ENCODE measurements at places on chromosomes 5 and 9.

DNA sequence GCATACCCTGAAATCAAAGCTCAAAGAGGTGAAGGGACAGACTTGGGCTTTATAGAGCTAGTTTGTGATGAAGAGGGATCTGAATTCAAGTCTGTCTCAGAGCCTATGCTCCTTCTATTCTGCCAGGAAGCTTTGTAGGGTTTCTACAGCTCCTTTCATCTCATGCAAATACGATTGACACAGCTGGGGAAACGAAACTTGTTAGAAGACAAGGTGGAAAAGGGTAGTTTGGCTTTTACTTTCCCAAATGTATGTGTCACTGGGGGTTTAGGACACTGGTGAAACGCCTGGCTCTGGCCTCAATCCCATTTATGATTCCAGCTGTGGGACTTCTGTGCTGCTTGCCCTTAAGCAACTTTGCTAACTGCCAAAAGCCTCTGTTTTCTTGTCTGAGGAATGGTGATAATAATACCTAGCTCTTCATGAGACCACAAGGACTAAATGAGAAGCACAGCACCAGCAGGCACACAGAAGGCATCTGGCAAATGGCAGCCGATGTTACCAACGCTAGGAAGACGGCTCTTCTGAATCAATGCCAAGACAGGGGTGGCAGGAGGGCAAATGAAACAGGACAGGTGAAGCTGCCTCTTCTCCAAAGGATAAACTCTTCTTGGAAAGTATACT lies 70.3 kb upstream of the EQTN start:
- DNase-seq: no peak

DNA sequence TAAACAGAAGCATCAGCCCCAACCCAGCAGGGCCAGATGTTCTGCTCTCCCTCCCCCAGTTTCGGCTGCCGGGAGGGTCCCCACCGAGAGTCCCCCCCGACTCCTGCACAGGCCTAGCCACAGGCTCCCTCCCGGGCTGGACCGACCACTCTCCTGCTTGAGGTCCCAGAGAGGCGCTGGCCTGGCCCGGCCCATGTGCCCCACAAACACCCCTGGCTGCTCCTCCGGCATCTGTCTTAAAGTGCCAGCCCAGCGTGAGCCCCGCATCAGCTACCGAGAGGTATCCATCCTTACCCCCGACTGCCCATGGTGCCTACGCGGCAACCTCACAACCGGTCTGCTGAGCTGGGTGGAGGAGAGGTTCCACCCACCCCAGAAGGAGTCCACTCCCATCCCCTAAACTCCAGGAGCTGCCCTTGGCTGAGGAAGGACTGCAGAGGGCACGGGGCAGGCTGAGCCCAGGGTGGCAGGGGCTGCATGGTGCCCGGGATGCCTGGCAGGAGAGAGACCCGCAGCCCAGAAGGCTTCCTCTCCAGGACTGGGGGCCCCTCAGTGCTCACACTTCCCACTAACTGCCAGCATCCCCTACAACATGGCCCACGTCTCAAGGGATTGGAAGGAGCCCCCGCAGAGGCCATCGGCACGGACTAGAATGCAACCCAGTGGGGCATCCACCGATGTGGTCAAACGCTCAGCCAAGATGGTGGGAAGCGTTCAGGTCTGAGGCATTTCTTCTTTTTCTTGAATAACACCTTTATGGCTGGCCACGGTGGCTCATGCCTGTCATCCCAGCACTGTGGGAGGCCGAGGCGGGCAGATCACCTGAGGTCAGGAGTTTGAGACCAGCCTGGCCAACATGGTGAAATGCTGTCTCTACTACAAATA lies 15.6 kb upstream of the EGFL7 start:
- no peak for DNase-seq

GRCh38 chr9:104836235-104836634 lies 72.3 kb downstream of the NIPSNAP3B start:
- DNase-seq: peak; percentile 91

GRCh38 chr5:56457887-56458812 lies 225.0 kb upstream of the ANKRD55 start:
- DNase-seq: no peak

GRCh38 chr9:121620777-121621449 lies 30.5 kb upstream of the DAB2IP start:
- DNase-seq: no peak

- DNase-seq: no peak
Measured at GRCh38 chr5:916441-917293, 24.0 kb downstream of the TRIP13 start.

GRCh38 chr9:14294659-14295058 lies 19.3 kb downstream of the NFIB start:
- no peak for DNase-seq

GRCh38 chr5:139157556-139157955 lies 40.6 kb downstream of the SIL1 start:
- DNase-seq: no peak

- DNase-seq: no peak
Measured at GRCh38 chr5:40557501-40557900, 122.2 kb upstream of the PTGER4 start.

GRCh38 chr9:114319147-114319546 lies 3.8 kb upstream of the ORM1 start:
- peak; percentile 11 for DNase-seq

GRCh38 chr5:108747774-108748400 lies at the start of gene FER:
FER (plus strand) TSS chr5:108747897; CDS start chr5:108798183, 50,286 bp downstream.
- DNase-seq: no peak

GRCh38 chr9:18866121-18866831 lies 166.7 kb downstream of the SAXO1 start:
- no peak for DNase-seq

- DNase-seq: no peak
Measured at GRCh38 chr9:122939601-122940000, 1.2 kb upstream of the RABGAP1 start.

DNA sequence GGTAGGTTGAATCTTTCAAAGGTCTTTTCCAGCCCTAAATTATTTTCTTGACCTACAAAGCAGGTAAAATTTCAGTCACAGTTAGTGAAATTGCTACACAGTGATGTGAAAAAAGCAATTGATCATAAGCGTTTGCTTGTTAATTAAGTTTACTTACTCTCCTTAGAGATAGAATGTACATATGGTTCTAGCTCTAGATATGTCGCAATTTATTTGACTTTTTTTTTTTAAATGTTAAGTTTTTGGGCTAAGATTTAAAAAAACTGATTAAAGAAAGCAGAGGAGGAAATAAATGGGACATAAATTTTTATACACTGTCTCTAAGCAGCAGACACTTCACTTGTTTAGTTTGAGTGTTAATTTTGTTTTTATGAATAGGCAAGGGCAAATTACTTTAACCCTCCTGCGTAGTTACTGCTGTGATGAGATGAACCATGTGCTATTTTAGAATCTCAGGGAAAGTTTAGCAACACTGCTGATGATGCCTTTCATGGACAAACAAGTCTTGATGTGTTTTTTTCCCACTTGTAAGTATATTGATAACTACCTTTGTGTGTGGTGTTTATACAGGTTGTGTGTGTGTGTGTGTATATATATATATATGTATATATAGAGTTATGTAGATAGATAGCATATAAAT lies 38.3 kb upstream of the FAM120AOS start:
- DNase-seq: no peak

DNA sequence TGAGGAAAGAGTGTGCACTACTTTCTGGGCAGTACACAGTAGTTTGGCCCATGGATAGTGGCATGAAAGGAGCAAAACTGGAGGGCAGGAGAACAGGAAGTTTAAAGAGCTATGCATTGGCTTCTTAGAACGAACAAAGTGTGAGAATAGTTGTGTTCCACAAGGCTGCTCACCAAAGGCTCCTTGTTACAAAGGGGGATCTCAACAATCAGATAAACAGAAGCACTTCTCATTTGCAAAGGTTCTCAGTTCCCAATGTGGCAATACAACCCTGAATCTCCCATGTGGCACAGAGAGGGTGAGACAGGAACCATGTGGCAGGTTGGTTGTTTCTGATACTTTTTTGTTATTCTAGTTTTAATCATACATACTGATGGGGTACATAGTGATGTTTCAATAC lies 158.4 kb downstream of the CARTPT start:
- DNase-seq: no peak

DNA sequence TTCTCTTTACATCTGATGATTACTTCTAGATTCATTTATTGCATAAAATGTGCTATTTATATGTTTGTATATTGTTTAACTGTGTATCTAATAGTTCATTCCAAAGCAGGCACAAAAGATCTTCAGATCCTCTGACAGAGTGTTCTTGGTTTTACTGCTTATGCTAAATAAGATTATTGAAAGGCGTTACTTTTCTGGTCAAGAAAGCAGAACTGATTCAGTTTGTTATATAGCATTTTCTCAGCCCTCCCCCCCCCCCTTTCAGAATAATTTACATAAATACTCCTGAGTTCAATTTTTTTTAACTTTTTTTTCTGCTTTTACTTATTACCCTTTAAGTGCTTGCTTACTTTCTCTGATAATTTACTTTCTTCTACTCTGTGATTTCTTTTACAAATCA lies 15.4 kb downstream of the CDC42SE2 start:
- no peak for DNase-seq

GRCh38 chr5:111738118-111738517 lies 18.9 kb downstream of the NREP start:
- no peak for DNase-seq

GRCh38 chr5:159897786-159898393 lies 18.4 kb upstream of the ADRA1B start:
- no peak for DNase-seq

DNA sequence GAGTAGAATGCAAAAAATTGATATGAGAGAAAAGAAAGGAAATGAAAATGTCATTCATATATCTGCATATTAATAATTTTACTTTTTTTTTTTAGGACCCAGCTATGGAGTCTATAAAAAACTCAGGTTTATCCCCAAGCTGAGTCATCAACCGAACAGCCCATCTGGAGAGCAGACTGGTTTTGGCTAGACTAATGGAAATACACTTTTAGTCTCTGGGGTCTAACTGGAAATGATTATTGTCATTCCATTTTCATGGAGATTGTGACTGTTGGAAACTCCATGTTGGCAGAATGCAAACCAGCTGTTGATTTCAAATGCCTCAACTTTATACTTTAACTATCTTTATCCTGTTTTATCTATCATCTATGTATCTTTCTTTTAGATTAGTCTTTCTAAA lies 28.7 kb downstream of the ANXA1 start:
- no peak for DNase-seq

DNA sequence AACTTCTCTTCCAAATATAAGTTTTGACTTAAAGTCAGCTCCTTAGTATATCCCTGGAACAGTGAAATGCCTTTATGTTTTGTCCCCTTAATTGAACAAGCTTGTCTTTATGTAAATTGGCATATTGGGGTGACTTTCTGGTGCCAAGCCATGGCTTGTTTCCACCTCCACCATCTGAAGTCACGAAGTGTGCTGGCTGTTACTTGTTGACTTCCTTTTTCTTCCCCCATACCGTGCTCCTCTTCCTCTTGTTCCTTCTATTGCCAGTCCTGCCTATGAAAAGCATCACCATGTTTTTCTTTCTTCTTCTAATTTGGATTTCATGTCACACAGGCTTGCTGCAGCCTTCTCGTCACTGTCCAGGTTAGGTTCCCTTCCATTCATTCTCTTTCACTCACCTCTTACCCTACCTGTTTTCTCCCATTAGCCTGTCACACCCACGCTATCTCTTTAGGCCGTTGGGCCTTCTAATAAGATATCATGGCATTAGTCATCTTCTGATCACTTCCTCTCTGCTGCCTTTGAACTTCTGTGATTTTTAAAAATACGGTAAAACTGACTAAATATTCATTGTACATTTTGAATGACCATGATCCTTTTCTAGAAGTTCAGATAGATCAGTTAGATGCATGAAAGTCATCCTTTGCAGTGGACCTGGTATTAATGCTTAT lies 48.1 kb downstream of the IQGAP2 start:
- DNase-seq: no peak

DNA sequence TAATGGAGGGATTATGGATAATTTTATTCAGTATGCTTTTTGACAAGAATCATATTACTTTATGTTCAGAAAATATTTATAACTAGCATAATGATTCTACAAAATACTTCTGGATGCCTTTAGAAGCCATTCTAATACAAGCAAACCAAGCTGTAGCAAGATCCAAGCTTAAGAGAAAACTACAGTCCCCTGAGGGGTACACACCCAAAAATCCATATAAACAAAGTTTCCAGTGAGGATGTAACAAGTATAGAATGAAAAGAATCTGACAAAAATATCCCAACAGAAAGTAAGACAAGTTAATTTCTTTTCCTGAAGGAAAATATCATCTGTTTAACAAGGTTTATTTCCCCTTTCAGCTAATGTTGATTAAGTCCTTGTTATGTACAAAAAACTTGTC lies 53.9 kb downstream of the MLLT3 start:
- DNase-seq: no peak

- peak; percentile 94 for DNase-seq
Measured at GRCh38 chr5:79990598-79991507, at the start of gene MTX3. MTX3 (minus strand) TSS chr5:79991262; CDS start chr5:79991238, 24 bp downstream.

DNA sequence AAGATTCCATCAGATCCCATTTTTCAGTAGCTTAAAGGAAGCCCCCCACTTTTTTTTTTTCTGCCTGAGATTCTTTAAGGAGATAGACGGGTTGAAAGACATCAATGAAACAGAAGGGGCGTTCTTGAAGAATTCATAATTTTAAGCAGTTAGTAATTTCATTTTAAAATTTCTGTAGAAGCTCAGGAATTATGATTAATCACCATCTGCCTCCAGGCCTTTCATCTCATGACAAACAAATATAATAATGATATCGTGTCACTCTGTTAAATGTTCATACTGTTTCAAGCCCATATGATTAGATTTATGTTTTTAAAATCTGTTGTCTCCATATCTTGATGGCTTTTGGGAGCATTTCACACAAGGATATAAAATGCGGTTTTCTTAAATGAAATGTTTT lies 75.2 kb downstream of the NPR3 start:
- no peak for DNase-seq

- no peak for DNase-seq
Measured at GRCh38 chr5:159735036-159735435, 181.2 kb upstream of the ADRA1B start.

DNA sequence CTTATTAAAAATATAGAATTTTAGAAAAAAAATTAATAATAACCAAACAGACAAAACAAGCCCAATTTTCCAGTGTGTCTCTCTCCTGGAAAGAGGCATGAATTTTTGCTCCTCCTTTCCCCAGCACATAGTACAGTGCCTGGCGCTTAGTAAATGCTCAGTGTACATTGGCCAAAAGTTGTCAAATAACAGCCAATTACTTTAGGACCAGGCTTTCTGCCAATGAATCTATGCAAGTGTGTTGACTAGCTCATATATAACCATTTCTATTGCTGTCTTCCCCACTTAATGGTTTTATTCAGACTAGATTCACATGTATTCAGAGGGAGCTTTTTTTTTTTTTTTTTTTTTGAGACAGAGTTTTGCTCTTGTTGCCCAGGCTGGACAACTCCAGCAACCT lies 120.1 kb upstream of the CD180 start:
- no peak for DNase-seq
